ENCODE measurements at places on chromosomes 1 and 21. TPM values are rescaled to one million over a fixed set of nuclear protein-coding genes. Genes with fewer than 3 reads are reported as not detected.

ACBD3 gene
- 29.4 TPM for total RNA-seq

PSMA5 gene
- 99.6 TPM for total RNA-seq

RGS8 gene
- not detected for total RNA-seq

LCE1D gene
- not detected for total RNA-seq

SLC19A2 gene
- total RNA-seq = 31.6 TPM

PALMD gene
- total RNA-seq = 219 TPM

TMEM82 gene
- total RNA-seq = not detected

CLCNKB gene
- total RNA-seq = 0.30 TPM

DCST1 gene
- total RNA-seq = not detected

CFHR1 gene
- not detected for total RNA-seq

LGALS8 gene
- 11.1 TPM for total RNA-seq

CLDN19 gene
- not detected for total RNA-seq

RGS1 gene
- 0.61 TPM for total RNA-seq

PTPN14 gene
- 106 TPM for total RNA-seq

HIVEP3 gene
- total RNA-seq = 2.1 TPM

CPLANE2 gene
- 1.0 TPM for total RNA-seq

C1orf167 gene
- total RNA-seq = 2.7 TPM

TNNT2 gene
- 26.6 TPM for total RNA-seq

TFF1 gene
- total RNA-seq = not detected

AMPD1 gene
- total RNA-seq = 289 TPM

LCE3E gene
- not detected for total RNA-seq

C2CD2 gene
- 3.2 TPM for total RNA-seq

ADSS2 gene
- 12.3 TPM for total RNA-seq

SPATA46 gene
- total RNA-seq = not detected

CRYBG2 gene
- not detected for total RNA-seq

LENEP gene
- total RNA-seq = not detected

FAM177B gene
- not detected for total RNA-seq

ACKR1 gene
- 15.2 TPM for total RNA-seq

SLC22A15 gene
- 0.39 TPM for total RNA-seq

TFAP2E gene
- not detected for total RNA-seq

HEYL gene
- 6.8 TPM for total RNA-seq

KIRREL1 gene
- 5.7 TPM for total RNA-seq

CD1E gene
- not detected for total RNA-seq

KANK4 gene
- total RNA-seq = 0.21 TPM

IFI44L gene
- total RNA-seq = 5.6 TPM

RASSF5 gene
- total RNA-seq = 1.5 TPM

MROH9 gene
- total RNA-seq = not detected

RAB13 gene
- total RNA-seq = 56.3 TPM

FOXD2 gene
- total RNA-seq = 0.13 TPM

LPGAT1 gene
- total RNA-seq = 19.3 TPM

FCER1A gene
- total RNA-seq = 0.29 TPM

LRRC38 gene
- total RNA-seq = 9.4 TPM

KCNT2 gene
- 1.2 TPM for total RNA-seq

TAS1R3 gene
- total RNA-seq = 0.06 TPM

IFI44 gene
- 3.6 TPM for total RNA-seq

Data from psoas muscle (tissue), 8 donors.